ENCODE measurements at places on chromosomes 1 and 21.

- DNase-seq = no peak
Measured at GRCh38 chr1:119361620-119362344, 6.8 kb upstream of the HAO2 start.

DNA sequence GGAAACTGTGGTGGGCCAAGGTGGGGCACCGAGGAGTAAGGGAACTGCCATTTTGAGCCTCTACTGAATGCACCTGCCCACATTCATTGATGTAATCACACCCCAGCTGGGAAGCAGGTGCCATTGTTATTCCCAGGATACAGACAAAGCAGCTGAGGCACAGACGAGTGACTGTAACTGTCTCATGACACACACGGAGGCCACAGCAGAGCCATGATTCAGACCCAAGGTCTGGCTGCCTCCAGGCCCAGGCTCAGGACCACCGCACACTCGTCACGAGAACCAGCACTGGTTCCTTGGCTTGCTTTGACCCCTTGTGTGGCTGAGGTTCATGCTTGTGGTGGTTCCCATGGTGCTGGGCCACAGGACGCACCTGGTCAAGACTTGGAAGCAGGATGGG is 45.6 kb upstream of the CLIC4 start:
- no peak for DNase-seq

DNA sequence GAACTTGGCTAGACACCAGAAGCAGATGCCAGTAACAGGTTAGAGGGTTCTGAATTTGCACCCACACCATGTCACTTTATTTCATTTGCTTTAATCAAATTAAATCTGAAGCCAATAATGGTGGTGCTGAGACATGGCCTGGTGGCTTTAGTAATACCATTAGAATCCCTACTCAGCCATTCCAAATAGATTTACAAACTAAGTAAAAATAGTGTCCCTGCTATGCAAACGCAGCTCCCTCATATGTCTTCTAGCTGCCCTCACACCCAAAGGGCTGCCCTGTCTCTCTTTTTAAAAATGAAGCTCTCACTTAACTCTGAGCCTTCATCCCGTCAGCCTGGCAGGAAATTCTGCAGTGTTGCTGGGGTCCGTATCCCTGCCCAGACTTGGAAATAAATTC is 21.1 kb downstream of the GLUL start:
- no peak for DNase-seq

GRCh38 chr21:29152916-29153315 is 22.5 kb downstream of the MAP3K7CL start:
- no peak for DNase-seq

- DNase-seq = no peak
Measured at GRCh38 chr1:147648933-147649332, 21.4 kb downstream of the ACP6 start.

GRCh38 chr1:228922722-228923376 is 187.6 kb downstream of the RHOU start:
- DNase-seq = no peak

DNA sequence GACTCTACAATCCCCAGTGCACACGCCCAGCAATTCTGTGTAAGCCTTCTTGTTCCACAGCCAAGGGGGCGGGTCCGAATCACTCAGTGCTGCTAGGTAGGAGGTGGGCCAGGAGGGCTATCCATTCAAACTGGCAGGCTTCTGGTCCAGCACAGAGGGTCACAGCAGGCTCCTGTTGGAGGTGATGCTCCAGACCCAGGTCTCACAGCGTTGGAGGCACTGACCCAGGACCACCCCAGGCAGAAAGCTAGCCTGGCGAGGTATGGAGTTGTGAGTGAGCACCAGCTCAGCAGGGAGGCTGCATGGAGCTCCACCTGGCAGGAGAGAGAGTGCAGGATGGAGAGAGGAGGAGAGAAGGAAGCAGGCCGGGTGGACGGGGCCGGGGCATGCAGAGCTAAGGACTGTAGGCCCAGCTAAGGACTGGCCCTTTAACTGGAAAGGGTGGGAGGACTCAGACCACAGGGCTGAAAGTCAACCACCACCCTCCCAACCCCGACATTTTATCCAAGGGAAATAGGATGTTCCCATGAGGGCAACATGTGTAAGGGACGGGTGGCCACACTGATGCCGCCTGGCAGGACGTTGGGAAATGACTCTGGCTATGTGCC is 38.7 kb downstream of the GPR161 start:
- DNase-seq = no peak

- DNase-seq = no peak
Measured at GRCh38 chr1:169321539-169321938, 46.1 kb downstream of the NME7 start.

DNA sequence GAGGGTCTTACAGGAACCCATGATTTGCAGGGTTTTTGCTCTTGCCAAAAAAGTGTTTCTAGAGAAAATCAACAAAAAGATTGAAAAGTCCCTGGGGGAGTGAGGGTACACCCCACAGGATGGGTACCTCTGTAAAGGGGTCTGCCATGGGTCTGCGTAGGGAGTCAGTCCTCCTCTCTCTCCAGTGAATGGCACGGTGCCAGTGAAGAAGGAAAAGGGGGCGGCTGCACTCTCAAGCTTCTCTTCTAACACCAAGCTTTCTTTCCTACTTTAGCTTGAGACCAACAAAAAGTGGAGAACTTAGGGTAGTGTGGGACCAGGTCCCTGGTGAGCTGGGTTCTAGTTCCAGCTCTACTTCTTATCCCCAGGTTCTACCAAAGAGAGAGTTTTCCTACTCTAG is 87.4 kb downstream of the GLUL start:
- DNase-seq = no peak

DNA sequence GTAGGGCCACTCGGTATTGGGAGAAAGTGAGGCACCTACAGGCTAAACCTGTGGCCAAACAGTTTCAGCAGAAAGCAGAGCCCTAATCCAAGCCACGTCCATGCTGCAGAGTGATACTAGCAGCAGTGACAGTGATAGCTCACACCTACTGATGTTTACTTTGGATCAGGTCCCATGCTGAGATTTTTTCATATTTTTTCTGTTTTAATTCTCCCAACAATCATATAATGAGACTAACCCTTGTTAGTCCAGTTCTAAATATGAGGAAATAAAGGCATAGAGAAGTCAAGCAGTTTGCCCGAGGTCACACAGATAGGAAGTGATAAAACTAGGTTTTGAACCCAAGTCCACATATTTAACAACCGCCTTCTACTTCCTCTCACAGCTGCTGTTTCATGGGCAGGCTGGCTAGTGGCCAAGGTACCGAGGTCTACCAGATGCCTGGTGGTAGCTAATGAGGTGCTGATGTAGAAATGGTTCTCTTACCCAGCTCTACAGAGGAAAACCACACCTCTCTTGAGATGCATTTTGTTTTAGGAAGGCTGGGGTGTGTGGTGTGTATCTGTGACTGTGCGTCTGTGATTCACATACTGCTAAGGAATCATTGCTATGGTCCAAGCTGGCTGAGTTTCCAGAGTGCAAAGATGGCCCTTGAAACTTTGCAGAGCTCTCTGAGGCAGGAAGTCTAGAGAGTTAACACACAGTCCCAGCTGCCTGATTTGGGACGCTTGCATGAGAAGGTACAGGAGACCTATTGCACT is 80.3 kb upstream of the ARTN start:
- no peak for DNase-seq

GRCh38 chr1:2443277-2444137 is 31.1 kb upstream of the PEX10 start:
- DNase-seq = peak; percentile 71

DNA sequence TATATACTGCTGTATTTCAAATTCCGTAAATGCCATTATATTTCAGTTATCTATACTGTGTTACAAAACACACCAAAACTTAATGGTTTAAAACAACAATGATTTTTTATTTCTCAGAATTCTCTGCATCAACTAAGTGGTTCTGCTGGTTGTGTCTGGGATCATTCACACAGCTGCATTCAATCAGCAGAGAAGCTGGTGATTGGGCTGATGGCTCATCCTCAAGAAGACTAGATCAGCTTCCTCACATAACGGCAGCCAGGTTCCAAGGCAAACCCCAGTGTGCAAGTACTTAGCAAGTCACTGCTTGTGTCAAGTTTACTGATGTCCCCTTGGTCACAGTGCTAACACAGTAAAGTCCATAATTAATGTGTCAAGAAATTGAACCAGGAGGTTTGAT is 86.3 kb upstream of the VANGL1 start:
- no peak for DNase-seq

DNA sequence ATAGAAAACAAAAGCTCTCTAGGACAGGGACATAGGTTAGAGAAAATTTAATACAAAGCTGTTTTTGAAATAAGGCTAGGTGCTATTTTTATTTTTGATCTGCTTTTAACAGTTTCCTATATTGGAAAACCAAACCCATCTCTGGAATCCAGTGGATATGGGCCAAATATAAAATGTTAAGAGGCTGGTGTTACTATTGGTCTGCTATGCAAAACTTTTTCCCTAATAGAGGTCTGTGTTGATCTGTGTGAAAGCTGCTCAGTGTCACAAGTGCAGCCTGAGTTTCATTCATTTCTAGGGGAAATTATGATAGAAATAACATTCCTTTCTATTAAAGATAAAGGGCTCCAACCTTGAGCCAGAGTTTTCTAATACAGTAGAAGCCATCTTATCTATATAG is 116.4 kb downstream of the OLFML2B start:
- no peak for DNase-seq

DNA sequence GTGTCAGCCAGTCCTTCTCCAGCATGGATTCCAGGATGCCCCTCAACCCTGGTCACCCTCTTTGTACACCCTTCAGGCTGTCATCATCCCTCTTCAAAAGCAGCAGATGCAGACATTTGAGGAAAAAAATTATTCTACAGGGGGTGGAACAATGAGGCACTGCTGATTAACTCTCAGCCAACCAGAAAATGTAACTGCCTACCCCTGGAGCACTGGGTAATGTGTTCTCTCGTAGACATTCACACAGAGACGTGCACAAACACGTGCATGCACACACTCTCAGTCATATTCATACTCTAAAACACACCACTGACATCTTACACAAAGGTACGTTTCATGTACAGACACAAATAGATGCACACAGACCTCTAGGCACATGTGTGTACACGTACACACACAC is 175.4 kb downstream of the TRABD2B start:
- no peak for DNase-seq

DNA sequence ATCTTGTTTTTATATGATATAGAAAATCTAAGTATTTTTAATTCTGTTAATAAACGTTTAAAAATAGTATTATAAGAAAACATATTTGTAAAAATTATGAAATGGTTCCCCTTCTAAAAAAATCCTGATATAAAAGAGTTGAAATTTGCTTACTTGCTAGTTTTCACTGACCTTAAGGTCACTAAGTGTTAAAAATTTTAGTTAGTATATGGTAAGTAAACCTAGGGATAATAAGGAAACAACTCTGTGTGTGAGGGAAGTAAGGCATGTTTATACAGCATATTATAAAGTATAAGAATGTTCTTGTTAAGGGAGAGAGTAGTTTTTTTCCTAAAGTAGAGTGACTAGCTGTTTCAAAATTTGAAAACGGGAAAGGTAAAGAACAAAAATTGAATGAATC is 130.9 kb upstream of the LYPLAL1 start:
- no peak for DNase-seq

GRCh38 chr1:248849637-248850036 is 9.2 kb downstream of the ZNF692 start:
- no peak for DNase-seq

DNA sequence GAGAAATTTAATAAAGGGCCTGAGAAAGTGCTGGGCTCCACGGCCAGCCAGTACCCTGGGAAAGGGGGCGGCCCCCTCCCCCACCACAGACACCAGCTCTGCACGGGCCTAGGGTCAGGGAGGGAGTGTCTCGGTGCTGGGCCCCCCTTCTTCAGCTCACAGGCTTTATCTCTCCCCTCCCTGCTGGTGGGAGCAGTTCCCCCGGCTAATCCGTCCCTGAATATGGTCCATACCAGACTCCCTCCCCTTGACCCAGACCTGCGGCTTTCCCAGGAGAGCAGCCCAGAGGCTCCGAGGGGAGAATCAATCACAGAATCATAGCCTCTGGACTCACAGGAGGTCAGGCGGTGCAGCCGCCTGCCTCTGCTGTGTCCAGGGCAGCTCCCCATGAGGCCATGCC is 26.0 kb upstream of the RSPO1 start:
- no peak for DNase-seq

DNA sequence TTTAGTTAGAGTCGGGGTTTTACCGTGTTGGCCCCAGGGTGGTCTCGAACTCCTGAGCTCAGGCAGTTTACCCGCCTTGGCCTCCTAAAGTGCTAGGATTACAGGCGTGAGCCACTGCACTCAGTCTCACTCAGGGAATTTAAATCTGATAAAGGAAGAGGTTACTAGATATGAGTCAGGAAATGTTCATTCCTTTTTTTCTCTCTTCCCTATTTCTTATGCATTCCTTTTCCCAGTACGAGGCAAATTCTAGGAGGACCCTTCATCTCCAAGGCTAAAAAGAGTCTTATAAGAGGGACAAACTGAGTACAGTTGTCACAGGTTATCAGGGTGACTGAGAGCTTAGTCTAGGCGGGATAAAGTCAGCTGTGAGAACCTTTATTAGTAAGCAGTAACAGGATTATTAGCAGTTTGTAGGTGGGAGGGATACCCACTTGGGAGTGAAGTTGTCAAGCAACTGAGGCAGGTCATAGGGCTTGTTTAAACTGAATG is 9.1 kb downstream of the MACF1 start:
- no peak for DNase-seq

DNA sequence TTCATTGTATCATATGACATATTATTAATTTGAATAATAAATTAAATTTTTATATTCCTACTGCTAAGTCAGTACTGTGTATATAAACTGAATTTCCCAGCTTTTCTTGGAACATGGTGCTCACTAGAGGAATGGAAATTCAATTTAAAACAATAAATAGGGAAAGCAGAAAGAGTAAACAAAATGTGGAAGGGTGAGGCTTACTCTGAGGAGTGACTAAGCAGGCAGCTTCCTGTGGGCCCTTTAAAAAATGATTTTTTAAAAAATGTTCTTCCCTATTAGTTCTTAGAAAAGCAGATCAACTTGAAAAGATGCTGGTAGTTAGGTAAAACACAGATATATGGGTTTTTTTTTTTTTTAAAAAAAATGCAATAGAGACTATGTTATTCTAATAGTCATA is 49.5 kb upstream of the S1PR1 start:
- DNase-seq = no peak

- DNase-seq = no peak
Measured at GRCh38 chr1:167136191-167136614, 42.3 kb downstream of the STYXL2 start.

DNA sequence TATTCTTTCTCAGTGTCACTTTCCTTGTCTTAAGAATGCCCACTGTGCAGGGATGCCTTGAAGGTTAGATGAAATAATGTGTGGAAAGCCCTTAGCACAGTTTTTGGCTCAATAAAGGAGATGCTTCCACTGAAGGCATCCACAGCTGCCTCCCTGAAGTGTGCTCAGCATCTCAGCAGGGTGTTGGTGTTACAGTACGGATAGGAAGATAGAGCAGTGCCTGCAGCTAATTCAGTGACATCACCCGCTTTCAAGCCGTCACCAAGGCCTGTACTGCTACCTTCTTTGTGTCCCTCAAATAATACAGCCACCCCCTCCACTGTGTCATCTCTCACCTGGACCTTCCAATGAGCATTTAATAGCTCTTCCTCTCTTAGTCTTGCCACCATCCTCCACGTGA is 59.0 kb downstream of the NDUFS5 start:
- no peak for DNase-seq

Measured in globus pallidus (tissue), 1 donor.